ENCODE measurements at places on chromosomes 4 and X.

GRCh38 chrX:1592470-1593142 is 1.2 kb downstream of the AKAP17A start:
- DNase-seq, result peak; percentile 81

DNA sequence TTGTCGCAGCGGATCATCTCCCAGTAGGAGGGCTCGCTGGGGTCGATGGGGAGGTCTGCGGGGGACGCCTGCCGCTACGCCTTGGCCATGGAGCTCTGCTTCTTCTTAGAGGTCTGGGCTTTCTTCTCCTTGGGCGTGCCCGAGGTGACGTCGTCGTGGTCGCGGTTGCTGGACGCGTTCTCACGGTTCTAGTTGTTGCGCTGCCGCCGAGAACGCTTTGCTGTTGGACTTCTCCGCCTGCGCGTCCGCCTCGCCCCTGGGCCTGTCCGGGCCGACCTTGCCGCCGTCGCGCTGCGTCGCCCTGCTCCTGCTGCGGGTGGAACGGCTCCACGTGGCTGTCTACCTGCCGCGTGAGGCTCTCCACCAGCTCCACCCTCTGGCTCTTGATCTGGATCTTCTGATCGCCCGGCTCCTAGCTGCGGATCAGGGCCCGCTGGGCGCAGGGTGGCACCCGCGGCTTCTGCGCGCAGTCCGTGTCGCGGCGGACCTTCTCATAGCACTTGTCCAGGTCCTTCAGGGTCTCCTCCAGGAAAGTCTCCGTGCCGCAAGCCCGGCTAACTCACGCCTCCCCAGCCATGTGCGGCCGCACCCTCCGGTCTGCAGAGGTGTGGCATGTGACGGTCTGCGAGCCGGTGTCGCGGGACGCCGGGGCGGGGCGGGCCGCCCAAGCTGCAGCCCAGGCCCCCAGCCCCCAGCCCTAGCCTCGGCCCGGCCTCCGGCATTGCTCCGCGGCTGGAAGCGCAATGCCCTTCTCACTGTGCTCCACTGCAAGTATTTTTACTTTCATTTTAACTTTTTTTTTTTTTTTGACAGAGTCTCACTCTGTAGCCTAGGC is 40.5 kb upstream of the OGT start:
- DNase-seq, result peak; percentile 63

DNA sequence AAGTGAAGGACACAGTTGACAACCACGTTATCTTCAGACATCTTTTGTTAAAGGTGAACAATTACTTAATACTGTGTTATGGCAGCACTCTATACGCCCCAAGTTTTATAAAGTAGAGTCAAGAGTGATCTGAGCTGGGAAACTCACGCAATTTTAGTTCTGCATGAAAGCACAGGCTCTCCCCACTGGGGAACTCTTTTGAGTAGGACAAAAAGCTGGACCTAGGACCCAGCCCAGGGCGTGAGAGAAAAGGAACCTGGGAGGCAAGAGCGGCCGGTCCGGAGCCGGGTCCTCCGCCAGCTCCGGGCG is 152.6 kb upstream of the SLC4A4 start:
- DNase-seq, result no peak

DNA sequence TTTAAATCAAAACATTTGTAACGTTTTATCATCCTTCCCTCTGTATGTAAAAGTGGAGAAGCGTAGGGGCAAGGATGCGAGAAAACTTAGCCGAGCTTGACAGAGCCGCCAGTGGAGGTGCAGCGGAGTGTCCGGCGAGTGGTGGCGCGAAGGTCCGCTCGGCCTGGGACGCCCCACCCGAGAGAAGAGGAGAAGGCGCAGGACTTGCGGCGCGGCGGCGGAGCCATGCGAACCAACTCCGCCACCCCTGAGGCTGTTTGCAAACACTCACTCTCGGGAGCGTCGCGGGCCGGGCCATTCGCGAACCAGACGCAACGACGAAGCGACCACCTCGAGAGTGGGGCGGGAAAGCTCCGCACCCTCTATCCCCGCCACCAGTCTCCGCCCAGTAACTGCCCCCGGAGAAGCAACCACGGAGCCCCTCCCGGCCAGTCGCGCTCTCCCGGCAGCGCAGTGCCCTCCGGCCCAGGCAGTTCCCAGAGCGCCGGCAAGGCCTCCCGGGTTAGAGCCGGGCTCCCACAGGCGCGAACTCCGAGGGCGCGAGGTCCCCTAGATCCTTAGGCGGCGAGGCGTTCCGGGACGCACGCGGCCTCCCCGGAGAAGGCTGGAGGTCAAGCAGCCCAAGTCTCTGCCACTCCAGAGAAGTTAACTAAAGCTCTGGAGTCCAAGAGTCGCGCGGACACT is 2.3 kb upstream of the MAB21L2 start:
- no peak for DNase-seq

DNA sequence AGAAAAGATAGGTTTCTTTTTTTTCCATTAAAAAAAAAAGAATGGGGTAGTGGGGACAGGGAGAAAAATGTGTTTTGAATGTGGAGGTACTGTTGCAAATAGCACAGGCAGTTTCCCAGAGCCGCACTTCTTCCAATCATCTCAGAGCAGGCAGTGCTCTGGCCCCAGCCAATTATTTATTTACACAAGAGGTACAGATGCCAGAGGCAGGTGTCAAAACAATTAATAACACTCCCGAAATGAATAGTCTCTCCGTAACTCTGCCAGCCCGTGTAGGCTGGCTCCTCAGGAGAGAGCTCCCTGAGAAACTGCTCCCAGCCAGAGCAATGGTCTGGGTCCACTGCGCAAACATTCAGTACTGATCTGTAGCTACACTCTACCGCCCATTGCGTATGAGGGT is 130.8 kb upstream of the IL1RAPL2 start:
- no peak for DNase-seq

GRCh38 chr4:86935853-86936733 is 1.3 kb downstream of the AFF1 start:
- peak; percentile 83 for DNase-seq

DNA sequence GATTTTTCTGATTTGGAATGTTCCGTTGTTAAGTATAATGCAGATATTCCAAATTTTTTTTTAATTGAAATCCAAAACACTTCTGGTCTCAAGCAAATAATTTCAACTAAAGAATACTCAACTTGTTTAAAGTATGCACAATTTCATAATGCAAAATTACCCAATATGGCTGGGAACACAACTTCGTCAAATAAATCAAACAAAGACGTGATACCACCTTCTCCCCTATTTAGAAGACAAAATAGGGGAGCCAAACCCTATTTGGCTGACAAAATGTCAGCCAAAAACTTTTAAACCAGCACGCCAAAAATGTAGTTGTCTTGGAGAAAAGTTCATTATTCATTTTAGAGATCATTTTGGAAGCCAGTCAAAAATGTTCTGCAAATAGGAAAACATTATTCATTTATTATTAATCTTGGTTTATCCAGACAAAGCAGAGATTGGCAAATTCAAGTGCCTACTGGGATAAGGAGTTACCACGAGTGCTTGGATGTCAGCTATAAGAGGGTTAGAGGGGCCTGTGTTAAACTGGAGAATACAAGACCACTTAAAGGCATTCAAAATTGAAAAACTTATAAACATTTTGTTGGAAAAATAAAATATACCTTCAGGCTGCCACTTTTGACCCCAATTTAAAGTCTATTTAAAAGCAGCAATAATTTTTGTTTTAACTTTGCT is 3.3 kb upstream of the TKTL2 start:
- no peak for DNase-seq

- DNase-seq, result no peak
Measured at GRCh38 chr4:27759611-27760575, 899.3 kb downstream of the STIM2 start.

DNA sequence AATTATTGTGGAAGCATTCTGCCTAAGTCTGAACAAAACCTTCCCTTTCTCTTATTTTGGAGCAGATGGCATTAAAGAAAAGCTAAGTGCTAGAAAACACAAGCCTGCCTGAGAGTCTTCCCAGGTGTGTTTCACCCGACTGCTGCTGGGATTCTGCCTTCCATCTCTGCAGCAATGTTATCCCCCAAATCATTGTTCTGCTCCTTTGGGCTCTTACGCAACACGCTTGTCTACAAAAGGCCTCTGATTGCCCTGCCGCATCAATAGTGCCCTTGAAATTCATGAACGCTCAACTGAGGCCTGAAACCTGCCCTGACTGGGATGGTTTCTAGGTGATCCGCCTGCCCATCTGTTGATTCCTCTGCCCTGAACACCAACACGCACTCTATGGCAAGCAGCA is 80.3 kb downstream of the SEL1L3 start:
- DNase-seq, result no peak

- DNase-seq, result no peak
Measured at GRCh38 chrX:16664626-16665025, 14.7 kb downstream of the S100G start.

DNA sequence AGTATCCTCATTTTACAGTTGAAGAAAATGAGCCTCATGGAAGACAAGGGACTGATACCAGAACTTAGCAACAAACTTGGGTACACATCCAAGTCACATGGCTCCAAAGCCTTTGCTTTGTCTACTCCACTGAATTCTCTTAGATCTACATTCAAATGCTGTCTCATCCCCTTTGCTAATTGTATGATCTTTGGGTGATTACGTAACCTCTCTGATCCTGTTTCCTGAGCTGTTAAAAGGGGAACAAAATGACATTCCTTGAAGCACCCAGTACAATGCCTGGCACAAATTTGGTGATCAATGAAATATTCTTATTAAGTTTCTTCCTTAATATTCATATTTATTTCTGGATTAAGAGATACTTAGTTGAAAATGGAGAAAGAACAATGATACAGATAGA is 5.9 kb upstream of the HPGD start:
- DNase-seq, result no peak

DNA sequence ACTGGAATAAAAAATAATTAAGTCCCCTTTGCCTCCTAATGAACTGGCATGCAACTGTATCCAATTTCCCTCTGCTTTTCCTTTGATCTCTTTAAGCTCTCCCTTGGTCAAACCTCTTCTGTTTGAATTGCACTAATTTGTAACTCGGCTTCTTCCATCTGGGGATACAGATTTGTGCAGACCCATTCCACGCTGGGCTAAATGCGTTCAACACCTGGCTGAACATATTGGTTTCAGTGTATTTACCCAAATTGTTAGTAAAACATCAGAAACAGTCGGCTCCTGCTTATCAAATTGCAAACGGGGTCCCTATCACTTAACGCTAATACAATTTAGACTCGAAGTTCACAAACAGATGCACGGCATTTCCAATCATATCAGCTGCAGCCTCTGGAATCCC is 124.9 kb upstream of the TAPT1 start:
- DNase-seq, result no peak

DNA sequence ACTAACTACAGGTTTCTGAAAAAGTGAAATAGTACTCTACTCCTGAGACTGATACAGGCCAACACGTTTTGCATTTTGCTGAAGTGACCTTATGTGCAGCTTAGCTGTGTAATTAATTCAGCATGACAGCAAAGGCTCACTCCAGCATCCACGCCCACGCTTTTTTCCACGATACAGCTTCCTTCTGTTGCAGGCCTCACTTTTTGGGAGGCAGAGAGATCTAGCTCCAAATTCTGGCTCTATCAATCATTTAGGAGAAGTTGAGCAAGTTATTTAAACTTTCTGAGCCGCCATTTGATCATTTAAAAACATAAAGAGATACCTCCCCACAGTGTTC is 160.3 kb downstream of the AFAP1 start:
- no peak for DNase-seq

- no peak for DNase-seq
Measured at GRCh38 chr4:55661398-55662056, 25.4 kb upstream of the NMU start.

DNA sequence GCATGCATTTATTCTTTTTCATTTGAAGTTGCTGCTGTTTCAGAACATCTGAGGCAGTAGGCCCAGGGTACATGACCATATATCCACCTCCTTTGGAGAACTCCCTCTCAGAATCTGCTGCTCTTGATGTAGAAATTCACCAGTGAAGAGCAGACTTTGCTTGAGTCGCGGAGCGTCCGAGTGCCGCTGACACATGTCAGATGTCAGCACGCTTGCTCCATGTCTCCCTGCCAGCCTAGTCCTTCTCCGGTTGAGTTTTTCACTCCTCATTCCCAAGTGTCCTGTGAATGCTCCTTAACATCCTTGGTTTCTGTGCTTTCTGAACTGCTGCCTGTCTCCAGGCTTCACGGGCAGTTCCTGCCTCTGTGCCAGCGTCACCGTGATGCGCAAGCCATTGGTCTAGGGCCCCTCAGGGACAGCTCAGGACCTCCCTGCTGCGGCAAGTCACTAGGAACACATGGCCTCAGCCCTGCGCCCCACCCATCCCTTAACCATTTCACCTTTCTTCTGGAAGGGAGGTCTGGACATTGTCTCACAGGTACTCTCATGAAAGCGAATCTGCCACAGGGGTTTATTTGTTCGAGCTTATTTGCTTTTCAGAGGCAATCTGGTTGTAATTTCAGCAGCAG is 93.1 kb upstream of the RBPJ start:
- no peak for DNase-seq

DNA sequence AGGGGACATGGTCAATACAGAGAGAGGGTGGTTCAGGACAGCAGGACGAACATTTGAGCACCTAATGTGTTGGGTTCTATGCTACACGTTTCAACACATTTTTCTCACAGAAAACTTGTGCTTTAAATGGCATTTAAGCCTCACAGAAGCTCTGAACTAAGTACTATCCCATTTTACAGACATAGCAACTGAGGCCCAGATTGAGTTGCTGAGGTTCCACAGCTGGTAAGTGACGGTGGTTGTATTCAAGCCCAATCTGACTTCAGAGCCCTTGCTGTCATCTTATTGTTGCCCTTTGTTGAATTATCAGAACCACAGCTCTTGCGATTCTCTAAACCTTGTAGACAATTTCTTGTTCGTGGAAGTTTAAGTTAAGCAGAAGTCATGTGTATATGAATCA is 116.7 kb downstream of the FNIP2 start:
- DNase-seq, result no peak

GRCh38 chr4:173509036-173510001 is 20.7 kb downstream of the HAND2 start:
- peak; percentile 37 for DNase-seq

DNA sequence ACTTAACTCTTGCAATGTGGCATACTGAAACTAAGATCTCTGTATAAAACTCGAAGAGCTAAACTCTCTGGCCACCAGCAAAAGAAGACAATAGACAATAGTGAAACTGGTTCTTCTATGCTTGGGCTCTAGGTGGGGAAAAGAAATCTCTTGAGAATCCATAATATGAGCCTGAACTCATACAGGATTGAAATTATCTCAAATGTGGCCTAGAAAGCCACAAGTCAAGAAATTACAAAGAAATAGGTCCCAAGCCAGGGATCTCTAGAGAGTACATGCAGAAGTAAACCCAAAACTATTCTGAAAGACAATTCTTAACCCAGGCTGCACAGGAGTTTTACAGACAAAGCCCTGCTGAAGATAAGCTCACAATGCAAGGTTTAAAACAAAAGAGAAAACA is 127.4 kb downstream of the ANAPC10 start:
- DNase-seq, result peak; percentile 7

DNA sequence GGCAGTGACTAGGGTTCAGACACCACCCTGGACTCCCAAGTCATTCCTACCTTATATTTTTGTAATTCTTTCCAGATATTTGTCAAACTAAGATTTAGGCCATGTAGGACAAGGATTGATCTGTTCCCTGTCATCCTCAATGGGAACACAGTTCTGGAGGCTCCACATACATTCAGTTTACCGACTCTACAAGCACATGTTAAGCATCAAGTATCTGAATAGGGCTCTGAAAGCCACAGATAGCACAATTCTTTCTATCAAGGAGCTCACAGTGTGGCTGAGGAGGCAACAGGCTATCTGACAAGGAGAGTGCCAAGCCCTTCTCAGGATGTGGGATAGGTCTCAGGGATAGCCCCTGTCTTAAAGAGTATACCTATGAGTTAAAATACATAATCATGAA is 37.0 kb upstream of the CXCL8 start:
- DNase-seq, result no peak
